ENCODE measurements at places on chromosomes 3 and 15.

GRCh38 chr3:168684519-168684918 lies 588.8 kb upstream of the GOLIM4 start:
- DNase-seq = no peak

DNA sequence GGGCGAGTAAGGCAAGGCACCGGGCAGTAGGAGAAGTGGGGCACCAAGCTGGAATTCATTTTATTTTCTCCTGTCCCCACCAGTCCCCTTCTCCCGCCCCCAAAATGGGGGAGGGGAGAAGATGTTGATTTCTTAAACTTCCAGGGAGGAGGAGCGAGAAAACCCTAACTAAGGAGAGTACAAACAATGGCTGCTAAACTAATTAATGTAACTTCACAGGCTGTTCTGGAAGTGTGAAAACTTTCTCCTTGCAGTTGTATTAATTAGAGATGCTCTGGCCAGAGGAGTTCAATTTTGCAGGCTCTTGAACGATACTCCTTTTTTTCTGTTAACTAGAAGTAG lies 11.5 kb downstream of the ZIC4 start:
- no peak for DNase-seq

DNA sequence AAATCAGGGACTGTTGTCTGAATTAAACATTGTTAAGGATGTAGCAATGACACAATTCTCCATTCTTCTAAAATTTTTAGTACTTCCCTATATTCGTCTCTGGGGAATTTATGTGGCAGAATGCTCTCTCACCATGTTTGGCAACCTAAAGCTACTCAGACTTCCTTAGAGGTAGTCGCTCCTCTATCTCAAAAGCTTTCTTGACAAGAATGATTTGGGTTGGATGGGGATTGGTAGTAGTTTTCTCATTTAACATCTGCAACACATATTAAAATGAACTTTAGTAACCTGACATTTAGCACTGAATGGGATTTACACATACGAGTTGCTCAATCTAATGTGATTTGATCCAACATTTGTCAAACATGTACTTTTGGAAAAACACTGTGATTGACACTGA lies 233.3 kb downstream of the RBMS3 start:
- DNase-seq = no peak

- DNase-seq = no peak
Observed at GRCh38 chr15:56496635-56497034, 31.7 kb upstream of the MNS1 start.

- no peak for DNase-seq
Observed at GRCh38 chr3:38107911-38108648, 28.8 kb downstream of the ACAA1 start.

GRCh38 chr3:195803289-195803908 lies 8.3 kb downstream of the MUC4 start:
- no peak for DNase-seq

DNA sequence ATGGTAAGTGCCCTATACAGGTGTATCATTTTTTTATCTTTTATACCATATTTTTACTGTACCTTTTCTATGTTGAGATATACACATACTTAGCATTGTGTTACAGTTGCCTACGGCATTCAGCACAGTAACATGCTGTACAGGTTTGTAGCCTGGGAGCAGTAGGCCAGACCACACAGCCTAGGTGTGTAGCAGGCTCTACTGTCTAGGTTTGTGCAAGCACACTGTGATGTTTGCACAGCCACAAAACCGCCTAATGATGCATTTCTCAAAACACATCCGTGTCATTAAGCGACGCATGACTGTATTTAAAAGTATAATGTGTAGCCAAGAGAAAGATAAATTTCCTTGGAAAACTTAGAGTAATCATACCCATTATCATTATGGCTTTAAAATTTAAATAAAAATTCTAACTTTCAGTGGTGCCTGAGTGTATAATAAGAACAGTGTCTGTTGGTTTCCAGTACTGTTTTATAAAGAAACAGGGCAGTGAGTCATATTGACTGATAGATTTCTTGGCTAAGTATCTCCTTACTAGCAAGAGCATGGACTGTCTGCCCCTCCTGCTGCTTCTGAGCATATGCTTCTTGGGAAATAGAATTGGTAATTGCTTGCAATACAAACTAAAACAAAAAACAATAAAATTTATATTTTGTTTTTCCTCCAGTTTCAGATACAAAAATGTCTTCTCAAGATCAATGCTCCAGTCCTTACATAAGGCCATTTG lies 18.3 kb downstream of the CALML4 start:
- no peak for DNase-seq

DNA sequence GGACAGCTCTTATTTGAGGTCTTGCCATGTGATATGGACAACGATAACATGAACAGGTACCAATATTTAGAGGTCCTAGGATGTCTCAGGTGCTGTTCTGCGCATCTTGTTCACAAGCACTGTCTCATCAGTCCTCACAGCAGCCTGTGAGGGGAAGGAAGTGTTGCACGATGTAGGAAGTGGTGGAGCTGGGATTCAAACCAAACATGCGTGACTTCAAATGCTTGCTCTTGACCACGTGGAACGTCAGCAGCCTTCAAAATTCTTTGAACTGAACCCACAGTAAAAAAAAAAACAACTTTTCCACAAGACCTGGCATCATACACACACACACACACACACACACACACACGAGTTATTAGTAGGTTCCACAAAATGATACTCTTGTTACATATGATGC lies 153.4 kb upstream of the SMAD3 start:
- DNase-seq = no peak

GRCh38 chr15:101063891-101064794 lies 145.0 kb downstream of the LRRK1 start:
- DNase-seq = no peak

DNA sequence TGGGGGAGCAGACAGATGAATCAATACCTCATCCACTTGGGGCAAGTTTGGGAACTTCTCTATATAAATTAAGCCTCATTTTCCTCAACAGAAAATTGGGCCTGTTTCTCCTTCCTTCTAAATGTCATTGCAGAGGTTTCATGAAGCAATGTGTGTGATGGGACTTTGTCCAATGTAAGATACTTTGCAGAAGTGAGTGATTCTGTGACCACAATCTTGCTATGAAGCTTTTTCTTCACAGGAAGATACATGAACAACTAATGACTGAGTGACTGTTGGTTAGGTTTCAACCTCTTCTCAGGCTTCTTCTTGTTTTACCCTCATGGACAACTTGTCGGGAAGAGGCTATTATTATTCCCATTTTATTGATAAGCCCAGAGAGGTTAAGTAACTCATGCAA lies 11.0 kb downstream of the TMEM45A start:
- no peak for DNase-seq

DNA sequence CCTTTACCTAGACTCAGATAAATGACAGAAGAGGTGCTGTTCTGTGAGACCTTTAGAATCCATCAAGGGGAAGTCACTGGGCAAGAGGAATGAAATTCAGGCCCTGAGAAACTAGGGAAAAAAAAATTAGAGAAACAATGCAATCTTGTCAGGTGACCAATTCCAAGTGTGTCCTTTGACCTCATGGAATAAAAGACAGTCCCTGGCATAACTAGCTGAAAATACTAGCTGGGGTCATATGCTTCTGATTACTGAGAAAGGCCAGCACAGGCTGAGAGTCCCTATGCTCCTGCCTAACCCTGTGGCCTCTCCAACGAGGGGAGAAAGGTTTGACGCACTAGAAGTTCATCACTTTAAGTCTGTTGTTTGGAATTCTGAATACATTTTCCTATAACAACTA lies 167.3 kb downstream of the XXYLT1 start:
- no peak for DNase-seq

GRCh38 chr15:58537033-58537432 lies 105.2 kb downstream of the LIPC start:
- DNase-seq = no peak

DNA sequence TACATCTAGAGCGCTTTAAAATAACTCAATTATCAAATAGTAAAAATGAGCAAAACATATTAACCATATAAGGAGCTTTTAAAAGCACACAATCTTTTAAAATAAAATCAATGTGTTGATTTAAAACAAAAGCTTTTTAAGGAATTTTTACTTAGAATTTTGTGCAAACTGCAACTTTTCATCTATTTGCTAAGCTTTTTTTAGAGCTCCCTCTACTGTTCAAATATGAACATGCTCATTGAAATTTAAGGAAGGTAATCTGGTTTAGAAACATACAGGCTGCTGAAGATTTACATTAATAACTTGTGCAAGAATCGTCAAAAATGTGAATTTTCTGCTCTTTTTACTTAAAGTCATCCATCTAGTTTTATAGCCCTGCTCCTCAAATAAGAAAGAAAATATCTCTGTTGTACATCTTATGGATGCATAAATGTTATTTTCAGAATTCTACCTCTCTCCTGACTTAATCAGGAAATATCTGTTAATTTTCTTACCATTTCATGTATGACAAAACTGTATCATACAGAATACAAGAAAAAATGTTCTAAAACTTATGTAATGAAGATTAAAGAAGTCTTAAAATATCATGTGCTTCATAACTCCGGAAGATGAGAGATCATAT lies 469.4 kb upstream of the ROBO2 start:
- DNase-seq = no peak

DNA sequence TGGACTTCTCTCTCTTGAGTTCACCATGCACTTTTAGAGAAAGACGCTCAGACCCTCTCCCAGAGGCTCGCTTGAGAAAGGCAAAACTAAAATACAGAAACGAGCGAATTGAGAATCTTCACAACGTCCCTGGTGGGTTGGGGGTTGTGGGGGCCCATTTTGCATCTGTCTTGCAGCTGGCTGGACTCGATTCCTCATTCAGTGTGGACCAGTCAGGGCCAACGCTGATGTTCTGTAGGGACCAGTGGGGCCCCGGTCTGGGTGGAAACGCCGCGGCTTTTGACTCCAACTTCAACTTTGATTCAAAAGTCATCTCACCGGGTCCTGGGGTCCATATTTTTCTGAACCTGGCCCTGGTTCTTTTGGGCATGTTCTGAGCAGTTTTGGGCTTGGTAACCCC lies 68.1 kb downstream of the SLC6A6 start:
- DNase-seq = no peak

DNA sequence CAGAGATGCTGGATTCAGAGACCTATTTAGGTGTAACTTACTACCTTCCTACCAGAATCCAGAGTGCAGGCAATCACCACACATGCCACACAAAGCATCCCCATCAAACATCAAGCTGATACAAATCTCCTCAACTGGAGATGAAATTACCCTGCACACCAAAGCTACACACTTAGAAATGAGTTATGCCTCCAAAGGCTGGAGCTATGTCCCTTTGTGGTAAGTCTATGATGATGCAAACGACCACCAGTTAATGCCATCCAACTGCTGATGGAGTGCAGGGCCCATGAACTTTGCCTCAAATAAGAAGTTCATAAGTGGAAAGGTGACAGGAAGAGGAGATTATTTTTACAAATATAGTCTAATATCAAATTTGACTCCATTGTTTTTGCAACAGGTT lies 38.1 kb downstream of the PDZRN3 start:
- no peak for DNase-seq

DNA sequence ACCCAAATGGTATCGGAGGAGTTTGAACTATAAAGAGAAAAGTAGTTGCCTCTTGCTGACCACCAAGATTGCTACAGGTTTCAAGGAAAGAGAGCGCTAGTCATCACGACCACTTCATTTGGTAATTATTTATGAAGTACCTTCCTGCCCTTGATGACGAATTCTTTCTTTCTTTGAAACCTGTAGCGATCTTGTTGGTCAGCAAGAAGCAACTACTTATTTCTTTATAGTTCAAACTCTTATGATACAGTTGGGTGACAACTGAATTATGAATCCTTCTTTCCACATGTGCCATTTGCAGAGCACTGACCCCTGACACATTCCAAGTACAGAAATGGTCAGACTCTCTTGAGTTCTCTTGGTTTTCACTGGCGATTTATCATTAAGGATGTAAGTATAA lies 46.8 kb downstream of the THRB start:
- DNase-seq = no peak

- no peak for DNase-seq
Observed at GRCh38 chr15:37038716-37039106, 61.6 kb downstream of the MEIS2 start.

DNA sequence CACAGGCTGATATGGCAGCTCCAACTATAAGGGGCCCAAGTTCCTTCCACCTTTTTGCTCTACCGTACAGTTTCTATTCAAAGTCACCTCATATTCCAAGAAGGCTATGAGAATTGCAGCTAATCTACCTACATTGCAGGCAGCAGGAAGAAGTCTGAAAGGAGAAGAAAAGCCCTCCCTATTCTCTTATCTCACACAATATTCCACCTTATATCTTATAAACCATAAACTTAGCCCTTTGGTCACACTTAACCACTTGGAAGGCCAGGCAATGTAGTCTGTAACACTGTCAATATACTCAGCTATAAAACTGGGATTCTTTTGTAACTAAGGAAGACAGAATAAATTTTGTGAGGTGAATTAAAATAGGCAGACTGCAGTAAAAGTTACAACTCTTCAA lies 54.9 kb downstream of the TBC1D5 start:
- DNase-seq = no peak

DNA sequence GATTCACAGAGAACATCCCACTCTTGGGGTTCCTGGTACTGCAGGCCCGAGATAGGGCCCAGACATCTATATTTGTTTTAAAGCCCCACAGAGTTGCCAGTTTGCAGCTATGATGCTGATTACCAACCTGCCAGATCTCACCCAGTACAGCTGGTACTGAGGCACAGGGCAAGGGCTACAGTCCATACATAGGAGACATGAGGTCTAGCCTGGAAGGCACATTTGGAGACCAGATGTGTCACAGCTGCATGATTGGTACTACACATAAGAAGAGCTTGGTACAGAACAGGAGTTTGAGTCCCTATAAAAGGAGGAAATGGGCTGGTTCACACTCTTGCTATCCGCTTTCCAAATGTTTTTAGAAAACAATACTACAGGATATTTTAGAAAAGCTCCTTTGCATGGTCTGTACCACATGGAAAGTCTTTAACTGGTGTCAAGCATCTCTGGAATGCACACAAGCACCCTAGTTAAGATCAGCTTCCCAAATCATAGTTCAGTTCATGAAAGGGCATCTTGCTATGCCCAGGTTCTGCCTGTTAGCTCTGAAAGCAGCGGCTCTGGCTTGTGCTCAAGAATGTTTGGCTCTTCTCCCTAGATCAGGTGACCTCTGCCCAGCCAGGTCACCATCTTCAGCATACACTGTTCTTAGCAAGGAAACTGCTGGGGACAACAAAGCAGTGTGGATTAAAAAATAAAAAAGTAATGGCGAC lies 20.6 kb downstream of the MTMR14 start:
- DNase-seq = no peak

- DNase-seq = no peak
Observed at GRCh38 chr3:196311-197148, at the start of gene CHL1. Gene CHL1, plus strand, starts transcription at chr3:196763. Its CDS starts 123,014 bp downstream, at chr3:319777.

Data from activated T-cell treated with anti-CD3 and anti-CD28 coated beads, Interleukin-2, amount 50 U/mL, for 48 hours (primary cell).